Activated CD4-positive, alpha-beta memory T cell treated with anti-CD3 and anti-CD28 coated beads for 36 hours (primary cell): ENCODE measurements at places on chromosomes 3 and 15. TPM values are rescaled to one million over a fixed set of nuclear protein-coding genes. Genes with fewer than 3 reads are reported as not detected.

DNA sequence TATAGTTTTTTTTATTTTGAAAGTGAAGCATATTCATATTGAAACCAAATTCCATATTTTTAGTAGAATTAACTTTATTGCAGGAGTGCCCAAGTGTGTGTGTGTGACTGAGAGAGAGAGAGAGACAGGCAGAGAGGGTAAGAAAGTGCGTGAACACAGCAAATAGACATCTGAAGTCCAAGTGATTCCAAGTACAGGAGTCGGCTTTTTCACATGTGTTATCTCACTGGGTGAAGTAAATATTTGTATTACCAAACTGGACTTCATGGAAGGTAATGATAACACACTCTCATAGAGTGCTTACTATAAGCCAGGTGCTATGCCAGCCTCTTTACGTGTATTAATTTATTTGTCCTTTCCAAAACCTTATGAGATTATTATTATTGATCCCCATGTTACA lies 12.0 kb downstream of the PARP14 start:
- no peak for DNase-seq
- H3K4me1 ChIP-seq = peaks cover 14% of the 10 kb centered on the region
- H3K4me3 ChIP-seq = no peak overlapping the region
- H3K27ac ChIP-seq = no peak overlapping the region

The CSPG5 gene
- 0.29 TPM for total RNA-seq

The LIPH gene
- total RNA-seq = not detected

The CAMK2N2 gene
- total RNA-seq = 0.51 TPM

The TOPAZ1 gene
- not detected for total RNA-seq
